MCF 10A (cell line): ENCODE measurements at places on chromosomes 16 and 17. TPM values are rescaled to one million over a fixed set of nuclear protein-coding genes. Genes with fewer than 3 reads are reported as not detected.
A peak's percentile ranks its signal among the peaks of the same experiment; 100 is the strongest.

The SECTM1 gene
- 7.5 and 13.4 TPM in 2 replicates for total RNA-seq

The PLA2G10 gene
- not detected in 2 replicates for total RNA-seq

The NUP93 gene
- total RNA-seq: 53.9 and 60.2 TPM in 2 replicates

The C16orf89 gene
- total RNA-seq: not detected in 2 replicates

DNA sequence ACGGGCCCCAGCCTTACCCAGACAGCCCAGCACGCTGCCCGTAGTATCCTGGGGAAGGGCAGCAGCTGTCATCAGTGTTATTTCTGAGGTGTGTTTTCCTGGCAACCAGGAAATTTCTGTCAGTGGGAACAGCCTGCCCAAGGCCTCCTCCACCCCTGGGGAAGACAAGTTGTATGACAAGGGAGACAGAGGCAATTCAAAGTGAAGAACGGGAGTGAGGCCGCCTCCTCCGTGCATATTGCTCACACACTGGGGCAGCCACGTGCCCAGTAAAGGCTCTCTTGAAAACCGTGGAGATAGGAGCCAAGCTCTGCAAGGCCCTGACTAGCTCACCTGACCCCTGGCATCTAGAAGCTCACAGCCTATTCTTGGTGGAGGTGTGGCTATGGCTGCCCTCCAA, 57.6 kb downstream of the RAI1 start:
- DNase-seq: peak; percentile 52

DNA sequence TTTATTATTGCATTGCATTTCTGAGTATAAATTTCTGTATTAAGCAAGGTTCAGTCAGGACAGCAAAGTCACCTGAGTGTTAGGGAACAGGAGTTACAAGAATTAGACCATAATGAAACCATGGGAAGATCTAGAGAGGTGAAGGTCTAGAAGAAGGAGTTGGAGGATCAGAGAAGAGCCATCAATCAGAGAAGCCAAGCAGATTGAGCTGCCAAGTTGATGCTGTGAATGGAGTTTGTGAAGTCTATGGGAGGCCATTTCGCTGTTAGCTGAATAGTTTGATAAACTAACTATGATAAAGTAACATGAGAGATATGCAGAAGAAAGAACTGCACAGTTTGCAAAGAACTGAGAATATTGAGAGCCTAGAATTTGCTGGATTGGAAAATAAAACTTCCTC, 40.4 kb downstream of the FBXL20 start:
- no peak for DNase-seq

DNA sequence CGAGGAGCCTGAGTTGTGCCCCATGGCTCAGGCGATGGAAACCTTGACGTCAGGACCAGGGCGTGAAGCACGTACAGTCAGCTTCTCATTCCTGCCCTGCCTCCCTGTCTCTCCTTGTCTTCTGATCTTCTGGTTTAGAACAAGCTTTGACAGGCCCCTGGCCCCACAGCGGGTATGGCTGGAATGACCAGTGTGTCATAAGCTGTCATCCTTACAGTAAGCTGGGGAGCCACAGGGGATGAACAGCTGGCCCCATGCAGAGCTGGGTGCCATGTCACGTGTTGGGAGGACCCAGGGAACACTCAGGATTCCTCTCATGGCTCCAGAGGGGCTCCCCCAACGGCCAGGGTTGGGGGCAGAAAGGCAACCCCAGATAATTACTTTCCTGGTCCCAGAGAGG, 157.6 kb upstream of the PLCG2 start:
- DNase-seq: peak; percentile 84

DNA sequence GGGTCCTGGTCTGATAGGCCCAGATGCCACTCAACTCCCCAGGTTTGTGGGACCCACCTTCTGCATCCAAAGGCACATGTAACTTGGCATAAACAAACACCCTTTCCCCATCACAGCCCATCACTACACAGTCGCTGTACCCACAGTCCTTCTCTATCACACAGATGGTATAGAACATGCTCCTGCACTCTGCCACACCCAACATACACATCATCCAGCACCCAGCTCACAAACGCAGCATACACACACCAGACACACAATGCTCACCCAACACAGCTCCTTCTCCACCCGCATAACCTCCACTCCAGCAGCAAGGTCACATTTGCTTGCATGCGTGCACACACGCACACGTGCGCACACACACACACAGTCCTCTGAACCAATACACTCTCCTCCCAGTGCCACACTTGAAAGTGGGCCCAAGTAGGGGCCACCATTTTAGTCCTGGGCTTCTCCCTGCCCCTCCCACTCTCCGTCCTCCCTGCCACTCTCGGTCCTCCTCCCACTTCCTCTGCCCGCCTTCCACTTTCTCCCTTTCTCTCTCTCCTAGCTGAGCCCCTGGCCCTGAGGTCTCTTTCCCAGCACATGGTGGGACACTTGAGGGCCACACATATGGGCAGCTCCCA, 8.5 kb upstream of the TMEM92 start:
- DNase-seq: no peak

- DNase-seq: no peak
Measured at GRCh38 chr16:57798953-57799599, 3.2 kb downstream of the KIFC3 start.

- no peak for DNase-seq
Measured at GRCh38 chr16:23842137-23842600, 6.4 kb downstream of the PRKCB start.

DNA sequence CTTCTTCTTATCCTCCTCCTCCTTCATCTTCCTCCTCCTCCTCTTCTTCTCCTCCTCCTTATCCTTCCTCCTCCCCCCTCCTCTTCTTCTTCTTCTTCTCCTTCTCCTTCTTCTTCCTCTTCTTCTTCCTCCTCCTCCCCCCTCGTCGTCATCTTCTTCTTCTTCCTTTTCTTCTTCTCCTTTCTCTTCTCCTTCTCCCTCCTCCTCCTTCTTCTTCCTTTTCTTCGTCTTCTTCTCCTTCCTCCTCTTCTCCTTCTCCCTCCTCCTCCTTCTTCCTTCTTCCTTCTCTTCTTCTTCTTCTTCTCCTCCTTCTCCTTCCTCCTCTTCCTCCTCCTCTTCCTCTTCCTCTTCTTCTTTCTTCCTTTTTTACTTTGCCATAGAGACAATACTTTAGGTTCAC, 5.1 kb upstream of the KRT23 start:
- DNase-seq: no peak

GRCh38 chr16:1000608-1001007, 19.0 kb downstream of the SOX8 start:
- DNase-seq: no peak

DNA sequence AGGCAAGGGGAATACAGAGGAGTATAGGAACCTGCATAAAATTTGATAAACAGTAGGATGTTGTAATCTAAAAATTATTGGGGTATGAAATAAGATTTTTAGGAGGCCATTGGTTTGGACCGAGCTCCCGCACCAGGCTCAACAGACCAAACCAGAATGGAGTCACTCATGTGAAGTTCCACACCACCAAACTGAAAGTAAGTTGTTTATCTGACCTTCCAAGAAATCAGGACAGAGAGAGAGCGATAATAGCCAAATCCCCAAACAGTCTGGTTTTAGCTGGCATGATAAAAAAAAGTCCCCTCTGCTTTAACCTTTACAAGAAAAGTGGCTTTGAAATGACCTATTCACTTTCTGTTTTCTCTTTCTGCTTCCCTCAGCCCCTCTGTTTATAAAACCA, 45.7 kb upstream of the SIAH1 start:
- no peak for DNase-seq

- DNase-seq: no peak
Measured at GRCh38 chr17:6683081-6683684, 30.0 kb downstream of the SLC13A5 start.

DNA sequence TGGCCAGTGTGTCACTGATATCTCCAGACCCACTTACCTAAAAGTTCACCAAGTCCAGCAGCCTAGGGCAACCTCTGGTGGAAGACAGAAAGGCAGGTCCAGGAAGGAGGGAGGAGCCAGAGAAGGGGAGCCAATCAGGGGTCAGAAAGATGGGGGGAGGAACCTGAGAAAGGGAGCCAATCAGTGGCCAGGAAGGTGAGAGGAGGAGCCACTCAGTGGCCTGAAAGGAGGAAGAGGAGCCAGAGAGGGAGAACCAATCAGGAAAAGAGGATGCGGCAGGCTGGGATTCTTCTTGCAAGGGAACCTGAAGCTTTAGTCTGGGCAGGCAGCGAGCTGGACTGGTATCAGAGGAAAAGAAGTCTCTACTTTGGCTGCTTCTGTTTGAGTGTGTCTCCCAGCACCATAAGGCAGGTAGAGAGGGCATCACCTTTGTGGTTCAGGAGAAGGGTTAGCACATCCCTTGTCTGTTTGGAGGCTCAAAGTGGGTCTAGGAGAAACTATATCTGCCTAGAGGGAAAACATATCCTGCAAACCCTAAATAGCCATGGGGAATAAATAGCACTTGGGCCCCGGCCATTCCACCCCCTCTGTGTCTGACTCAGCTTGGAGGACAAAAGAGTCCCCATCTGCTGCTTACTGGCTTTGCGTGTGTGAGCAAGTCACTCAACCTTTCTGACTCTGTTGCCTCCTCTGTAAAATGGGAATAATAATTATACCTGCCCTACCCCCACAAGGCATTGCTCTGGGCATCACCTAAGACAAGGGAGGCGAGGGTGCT, 43.4 kb upstream of the CRHR1 start:
- DNase-seq: peak; percentile 66

- DNase-seq: no peak
Measured at GRCh38 chr17:28402224-28402630, 3.8 kb downstream of the SLC46A1 start.

DNA sequence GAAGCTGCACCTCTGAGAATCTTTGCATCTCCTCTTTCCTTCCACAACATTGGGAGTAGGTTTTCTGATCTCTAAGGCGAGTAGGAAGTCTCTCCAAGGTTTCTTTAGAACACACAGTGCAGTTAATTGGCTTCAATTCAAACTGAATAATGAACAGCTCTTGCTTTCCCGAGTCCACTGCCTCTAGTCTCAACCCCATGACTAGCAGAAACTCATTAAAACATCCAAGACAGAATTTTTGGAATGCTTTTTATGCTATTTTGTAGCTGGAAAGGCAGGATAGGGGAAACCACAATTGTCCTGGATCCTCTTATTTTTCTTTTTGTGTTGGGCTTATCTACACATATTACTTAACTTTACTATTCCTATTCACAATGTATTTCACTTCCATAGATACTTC, 206.6 kb downstream of the CDH8 start:
- DNase-seq: no peak

DNA sequence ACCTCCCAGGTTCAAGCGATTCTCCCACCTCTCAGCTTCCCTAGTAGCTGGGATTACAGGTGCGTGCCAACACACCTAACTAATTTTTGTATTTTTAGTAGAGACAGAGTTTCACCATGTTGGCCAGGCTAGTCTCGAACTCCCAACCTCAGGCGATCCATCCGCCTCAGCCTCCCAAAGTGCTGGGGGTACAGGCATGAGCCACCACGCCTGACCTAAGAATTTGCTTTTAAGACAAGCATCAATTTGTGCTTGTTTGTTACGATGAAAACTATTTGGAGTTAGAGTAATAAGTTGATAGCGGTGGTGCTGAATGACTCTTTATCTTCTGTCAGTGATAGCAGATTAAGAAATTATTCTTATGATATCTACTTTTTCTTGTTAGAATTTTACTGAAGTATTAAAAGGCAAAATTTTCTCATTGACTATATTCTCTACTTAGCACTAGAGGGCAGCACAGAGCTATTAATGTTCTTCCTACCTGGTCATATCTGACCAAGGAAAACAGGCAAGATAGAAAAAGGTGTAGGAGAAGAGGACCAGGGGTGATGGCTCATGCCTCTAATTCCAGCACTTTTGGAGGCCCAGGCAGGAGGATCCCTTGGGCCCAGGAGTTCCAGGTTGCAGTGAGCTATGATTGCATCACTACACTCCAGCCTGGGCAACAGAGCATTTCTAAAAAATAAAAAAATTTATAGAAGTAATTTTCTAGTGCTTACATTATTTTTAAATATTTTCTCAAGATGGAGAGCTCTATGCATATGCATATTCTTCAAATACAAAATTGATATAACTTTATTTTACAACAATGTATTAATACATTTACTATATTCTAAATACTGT, 24.5 kb downstream of the STXBP4 start:
- DNase-seq: peak; percentile 63

- DNase-seq: peak; percentile 11
Measured at GRCh38 chr16:3780570-3780969, 63.2 kb upstream of the TRAP1 start.

- no peak for DNase-seq
Measured at GRCh38 chr17:74872313-74873036, at the start of gene FDXR. Gene FDXR, minus strand, starts transcription at chr17:74872994. Its CDS starts 50 bp downstream, at chr17:74872944.

- DNase-seq: peak; percentile 13
Measured at GRCh38 chr16:76335180-76335974, 58.2 kb downstream of the CNTNAP4 start.

DNA sequence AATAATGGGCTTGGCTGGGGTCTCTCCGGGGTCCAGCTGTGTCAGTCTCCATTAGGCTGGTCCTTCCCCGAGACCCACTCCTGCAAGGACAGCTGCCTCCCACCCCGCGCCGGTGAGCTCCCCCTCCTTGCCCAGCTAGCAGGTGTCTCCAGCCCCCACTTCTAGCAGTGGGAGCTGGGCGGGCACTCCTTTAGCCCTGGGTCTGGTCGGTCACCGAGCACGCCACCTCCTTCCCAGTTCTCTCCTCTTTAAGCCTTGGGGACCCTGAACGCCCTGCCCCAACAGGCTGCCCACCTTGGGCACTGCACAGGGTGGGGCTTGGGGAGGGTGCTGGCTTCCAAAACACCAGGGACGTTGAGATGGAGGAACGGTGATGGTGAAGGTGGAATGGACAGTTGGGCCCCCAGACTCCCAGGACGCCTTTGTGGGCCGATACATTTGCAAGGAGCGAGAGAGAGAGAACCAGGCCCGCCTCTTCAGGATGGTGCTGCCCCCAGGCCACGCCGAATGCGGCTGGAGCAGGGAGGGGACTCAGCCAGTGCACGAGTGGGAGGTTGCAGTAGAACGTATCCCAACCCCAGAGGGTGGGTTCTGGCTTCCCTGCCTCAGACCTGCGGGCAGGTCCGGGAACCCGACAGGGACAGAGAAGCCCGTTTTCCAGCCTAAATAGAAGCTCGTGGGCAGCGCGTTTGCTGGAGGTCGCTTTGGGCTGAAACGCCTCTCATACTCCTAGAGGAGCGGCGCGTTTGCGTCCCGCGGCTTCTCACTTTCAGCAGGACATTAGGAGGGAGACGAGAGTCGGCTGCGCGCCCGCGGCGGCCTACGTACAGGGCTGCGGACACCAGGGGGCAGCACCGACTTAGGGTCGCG, 10.7 kb downstream of the TBX2 start:
- DNase-seq: no peak

DNA sequence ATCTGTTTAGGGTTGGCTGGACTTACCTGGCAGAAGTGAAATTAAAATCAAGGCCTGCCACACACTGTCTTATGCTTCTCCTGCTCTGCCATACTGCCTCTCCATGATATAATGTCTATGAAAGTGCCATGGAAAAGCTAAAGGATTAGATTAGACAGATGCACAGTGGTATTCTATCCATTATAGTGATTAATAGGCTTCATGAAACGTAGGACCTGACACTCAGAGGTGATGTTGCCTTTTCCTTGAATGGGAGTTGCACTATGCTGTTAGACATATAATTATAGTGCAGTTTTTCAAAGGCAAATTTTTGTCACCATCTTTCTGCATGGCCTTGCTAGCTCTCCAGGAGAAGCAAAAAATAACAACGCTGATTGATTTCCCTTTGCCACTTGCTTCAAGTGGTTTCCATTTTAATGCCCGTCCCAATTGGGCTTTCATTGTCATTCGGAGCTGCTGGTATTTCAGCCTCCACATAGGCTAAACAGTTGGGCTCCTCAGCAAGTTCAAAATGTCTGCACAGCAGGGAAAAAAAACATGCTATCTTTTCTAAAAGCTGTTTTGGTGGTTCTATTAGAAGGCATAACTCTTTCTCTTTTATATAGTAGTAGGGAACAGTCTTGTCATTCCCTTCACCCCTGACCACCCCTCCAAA, 502.8 kb upstream of the GOT2 start:
- no peak for DNase-seq
